Stromal cell of bone marrow (primary cell): ENCODE measurements at places on chromosomes 2 and 18.

GRCh38 chr2:151043484-151043883 lies 218.2 kb downstream of the RBM43 start:
- no peak for DNase-seq

DNA sequence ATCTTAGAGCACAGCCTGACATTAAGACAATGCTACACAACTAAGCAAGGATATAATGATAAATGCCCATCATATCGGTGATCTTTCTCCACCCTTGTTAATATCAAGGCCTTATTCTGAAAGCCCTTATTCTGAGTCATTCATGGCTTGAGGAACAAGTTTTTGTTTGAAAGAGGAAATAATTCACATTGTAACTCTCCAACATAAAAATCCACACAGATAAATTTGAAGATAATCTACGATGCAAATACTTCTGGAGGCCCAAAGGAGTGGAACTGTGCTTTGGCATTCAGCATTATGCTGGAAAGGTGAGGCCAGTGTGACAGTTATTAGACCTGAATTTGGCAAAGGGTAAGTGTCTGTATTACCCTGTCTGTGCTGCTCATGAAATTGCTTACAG lies 227.4 kb downstream of the MYO3B start:
- DNase-seq: no peak

DNA sequence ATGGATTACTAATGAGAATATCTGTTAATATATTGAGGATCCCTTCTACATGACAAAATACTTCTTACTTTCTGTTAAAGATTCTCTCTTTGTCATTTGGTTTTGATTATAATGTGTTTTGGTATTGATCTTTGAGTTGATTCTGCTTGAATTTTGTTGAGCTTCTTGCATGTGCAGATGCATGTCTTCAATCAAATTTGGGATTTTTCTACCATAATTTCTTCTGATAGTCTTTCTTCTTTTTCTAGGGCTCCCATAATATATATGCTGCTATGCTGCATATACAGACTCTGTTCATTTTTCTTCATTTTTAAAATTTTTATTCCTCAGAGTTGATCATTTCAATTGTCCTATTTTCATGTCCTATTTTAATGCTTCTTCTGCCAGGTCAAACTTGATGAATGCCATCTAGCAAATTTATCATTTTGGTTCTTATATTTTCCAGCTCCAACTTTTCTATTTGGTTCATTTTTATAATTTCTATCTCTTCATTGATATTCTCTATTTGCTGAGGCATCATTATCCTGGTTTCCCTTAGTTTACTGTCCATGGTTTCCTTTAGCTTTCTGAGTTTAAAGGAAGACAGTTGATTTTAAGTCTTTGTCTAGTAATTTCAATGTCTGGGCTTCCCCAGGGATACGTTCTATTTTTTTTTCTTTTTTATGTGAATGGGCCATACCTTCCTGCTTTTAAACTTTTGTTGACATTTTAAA lies 244.7 kb downstream of the WDPCP start:
- DNase-seq: no peak

DNA sequence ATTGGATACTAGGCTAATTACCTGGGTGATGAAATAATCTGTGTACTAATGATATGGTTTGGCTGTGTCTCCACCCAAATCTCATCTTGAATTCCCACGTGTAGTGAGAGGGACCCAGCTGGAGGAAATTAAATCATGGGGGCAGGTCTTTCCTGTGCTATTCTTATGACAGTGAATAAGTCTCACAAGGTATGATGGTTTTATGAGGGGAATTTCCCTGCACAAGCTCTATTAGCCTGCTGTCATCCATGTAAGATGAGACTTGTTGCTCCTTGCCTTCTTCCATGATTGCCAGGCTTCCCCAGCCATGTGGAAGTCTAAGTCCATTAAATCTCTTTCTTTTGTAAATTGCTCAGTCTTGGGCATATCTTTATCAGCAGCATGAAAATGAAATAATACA lies 394.1 kb upstream of the SYT4 start:
- no peak for DNase-seq

GRCh38 chr2:187148059-187148714 lies 299.2 kb upstream of the ZSWIM2 start:
- no peak for DNase-seq

GRCh38 chr2:192119536-192119935 lies 75.2 kb downstream of the TMEFF2 start:
- DNase-seq: no peak
